ENCODE measurements at places on chromosomes 2 and 18.
A peak's percentile ranks its signal among the peaks of the same experiment; 100 is the strongest.

- DNase-seq, result no peak
Observed at GRCh38 chr2:127014224-127014623, 92.7 kb downstream of the BIN1 start.

GRCh38 chr2:79788952-79789651 is 276.3 kb downstream of the CTNNA2 start:
- no peak for DNase-seq

- DNase-seq, result no peak
Observed at GRCh38 chr2:157751462-157752058, 122.9 kb upstream of the ACVR1C start.

- no peak for DNase-seq
Observed at GRCh38 chr2:30722936-30723725, 84.1 kb downstream of the CAPN13 start.

DNA sequence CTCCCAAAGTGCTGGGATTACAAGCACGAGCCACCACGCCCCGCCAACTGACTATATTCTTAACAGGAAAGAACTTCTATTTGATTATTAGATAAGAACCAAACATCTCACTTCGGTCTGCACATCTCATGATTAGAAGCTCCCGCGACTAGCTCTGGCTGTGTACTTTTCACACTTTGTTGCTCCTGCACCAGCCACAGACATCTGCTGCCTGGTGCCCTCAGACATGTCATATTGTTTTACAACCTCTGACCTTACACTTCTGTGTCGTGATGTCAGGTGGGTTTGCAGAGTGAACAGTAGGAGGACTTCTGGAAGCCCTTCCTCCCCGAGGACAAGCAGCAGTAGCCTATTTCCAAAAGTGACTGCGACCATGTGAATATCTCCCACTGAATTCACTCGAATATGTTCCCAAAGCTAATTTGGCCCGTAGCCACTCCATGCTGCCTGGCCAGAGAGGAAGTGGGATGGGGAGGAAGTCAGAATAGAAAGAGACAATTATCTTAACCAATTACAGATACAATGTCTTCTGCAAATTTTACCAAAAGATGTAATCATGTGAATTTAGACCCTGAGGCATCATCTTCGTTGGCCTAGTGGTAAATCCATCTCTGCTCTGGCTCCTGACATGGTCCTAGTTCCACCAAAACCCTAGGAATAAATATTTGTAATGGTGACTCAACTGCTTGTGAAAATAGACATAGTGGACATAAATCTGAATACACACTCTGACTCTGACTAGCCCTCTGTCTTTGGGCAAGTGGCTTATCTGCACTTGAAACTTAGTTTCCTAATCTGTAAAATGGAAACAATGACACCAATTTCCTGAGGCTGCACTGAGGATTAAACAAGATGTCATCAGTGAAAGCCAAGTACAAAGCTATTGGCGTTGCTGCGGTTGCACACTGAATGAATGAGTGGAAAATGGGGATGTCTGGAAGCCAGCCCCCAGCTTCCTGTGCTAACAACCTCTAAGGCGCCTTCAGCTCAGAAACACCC is 406.1 kb downstream of the LRATD1 start:
- no peak for DNase-seq

GRCh38 chr2:64404743-64405142 is 49.2 kb upstream of the LGALSL start:
- DNase-seq, result no peak

GRCh38 chr2:241035142-241035817 is 36.9 kb downstream of the SNED1 start:
- DNase-seq, result no peak

- no peak for DNase-seq
Observed at GRCh38 chr2:214519258-214519818, 108.5 kb downstream of the VWC2L start.

DNA sequence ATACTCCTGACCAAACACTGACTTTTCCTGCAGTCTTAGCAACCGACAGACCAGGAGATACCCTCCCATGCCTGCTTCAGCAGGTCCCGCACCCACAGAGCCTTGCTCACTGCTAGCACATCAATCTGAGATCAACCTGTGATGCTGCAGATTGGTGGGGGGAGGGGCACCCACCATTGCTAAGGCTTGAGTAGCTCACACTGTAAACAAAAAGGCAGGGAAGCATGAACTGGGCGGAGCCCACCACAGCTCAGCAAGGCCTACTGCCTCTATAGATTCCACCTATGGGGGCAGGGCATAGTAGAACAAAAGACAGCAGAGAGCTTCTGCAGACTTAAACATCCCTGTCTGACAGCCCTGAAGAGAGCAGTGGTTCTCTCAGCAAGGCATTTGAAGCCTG is 109.7 kb downstream of the SP100 start:
- DNase-seq, result no peak

DNA sequence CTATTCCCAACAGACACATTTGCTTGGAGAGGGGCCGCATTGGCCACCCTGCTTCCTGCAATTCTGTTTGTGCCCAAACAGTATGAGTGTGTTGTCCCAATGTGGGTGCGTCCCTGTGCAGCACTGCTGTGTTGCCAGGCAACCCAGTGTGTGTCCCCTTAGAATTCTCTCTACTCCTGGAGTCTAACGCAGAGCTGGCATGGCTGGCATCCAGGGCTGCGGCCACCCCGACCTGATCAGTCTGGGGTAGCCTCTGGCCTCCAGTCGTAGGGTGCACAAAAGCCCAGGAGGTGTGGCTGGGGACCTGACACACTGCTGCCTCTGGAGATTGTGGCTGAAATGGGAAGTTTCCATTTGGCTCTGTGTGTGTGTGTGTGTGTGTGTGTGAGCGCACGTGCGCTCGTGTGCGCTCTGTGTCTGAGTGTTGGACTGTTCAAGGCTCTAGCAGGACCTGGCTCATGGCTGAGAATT is 48.0 kb downstream of the TEX44 start:
- no peak for DNase-seq

DNA sequence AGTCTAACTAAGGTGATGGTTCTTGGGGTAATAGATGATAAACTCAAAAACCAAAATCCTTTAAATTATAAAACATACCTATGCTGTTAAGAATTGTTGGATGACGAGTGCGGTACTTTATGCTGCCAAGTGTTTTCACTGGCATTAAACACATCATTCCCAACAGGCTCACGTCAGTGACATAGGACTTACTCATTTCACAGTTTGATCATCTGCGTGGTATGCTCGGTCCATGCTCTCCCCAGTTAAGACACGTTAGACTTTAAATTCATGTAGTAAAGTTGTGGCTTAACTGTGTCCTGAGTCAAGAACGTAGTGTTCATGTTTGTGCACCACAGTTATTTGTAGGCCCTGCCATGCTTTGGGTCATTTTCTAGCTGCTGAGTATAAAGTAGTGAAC is 125.6 kb upstream of the MYT1L start:
- no peak for DNase-seq

GRCh38 chr2:127607399-127607908 is 38.5 kb upstream of the GPR17 start:
- DNase-seq, result no peak

GRCh38 chr2:193276560-193276959 is 1081.8 kb upstream of the TMEFF2 start:
- no peak for DNase-seq

DNA sequence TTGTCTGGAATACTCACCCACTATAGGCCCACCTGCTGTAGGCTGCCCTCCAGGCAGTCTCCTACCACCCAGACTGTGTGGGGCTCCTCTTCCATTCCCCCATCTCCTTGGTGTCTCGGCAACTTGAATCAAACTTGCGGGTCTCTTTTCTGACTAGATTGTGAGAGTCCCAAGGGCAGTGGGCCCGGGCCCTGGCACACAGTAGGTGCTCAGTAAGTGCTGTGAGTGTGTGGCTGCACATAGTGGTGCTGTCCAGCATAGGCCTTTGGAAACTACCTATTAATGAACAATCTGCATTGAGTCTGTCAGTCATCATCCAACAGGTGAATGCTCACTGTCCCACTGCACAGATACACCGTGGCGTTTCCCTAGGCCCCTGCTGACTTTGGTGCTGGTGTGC is 43.6 kb upstream of the ASB1 start:
- DNase-seq, result no peak

DNA sequence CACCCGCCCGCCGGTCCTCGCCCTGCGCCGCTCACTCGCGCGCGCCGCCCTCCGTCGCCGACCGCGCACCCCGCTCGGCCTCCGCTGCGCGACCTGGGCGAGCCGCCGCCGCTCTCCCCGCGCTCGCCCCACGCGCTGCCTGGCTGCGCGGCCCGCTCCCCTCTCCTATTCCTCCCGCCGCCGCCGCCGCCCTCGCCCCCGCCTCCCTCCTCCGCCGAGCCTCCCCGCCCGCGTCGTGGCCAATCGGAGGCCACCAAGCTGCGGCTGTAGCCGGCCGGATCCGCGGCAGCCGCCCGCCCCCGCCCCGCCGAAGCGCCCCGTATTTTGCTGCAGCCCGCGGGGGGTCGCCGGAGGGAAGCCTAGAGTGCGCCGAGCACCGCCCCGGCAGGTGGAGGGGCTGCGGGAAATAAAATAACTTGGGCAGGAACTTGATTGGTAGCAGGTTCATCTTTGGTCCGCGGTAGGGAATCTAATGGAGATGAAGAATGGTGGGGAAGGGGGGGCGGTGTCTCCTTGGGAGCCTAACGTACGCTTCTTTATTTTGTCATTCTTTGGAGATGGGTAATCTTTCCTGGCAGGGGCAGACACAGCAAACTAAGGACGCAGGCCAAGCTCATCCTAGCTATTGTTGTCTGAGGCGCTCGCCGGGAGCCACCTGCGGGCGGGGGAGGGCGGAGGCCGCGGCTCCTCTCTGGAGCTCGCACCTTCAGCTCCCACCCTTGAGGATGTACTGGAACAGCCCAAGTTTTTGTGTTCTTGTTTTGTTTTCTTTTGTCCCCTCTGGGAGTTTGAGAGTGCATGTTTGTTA is 1.1 kb upstream of the CDH2 start:
- peak; percentile 61 for DNase-seq

GRCh38 chr2:78967294-78967693 is 58.2 kb upstream of the REG3G start:
- no peak for DNase-seq

DNA sequence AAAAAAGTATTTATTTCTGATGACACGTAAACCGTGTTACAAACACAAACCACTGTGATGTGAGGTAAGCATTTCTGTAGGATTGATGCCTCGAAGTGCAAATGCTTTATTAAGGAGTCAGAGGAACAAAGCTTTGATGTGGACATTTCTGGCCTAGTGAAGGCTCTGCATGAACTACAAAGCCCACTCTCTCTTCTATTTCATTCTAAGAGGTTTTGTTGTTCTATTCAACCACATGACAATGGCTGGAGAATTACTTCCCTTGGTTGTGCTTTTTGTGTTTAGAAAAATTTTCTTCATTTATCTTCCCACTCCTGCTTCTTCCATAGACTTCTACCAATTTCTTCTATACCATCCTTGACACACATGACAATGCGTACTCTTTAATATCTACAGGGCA is 125.7 kb upstream of the CCDC195 start:
- no peak for DNase-seq

- DNase-seq, result no peak
Observed at GRCh38 chr18:40382197-40382596, 1572.8 kb upstream of the PIK3C3 start.

- no peak for DNase-seq
Observed at GRCh38 chr18:13492314-13492713, 234.0 kb downstream of the FAM210A start.

DNA sequence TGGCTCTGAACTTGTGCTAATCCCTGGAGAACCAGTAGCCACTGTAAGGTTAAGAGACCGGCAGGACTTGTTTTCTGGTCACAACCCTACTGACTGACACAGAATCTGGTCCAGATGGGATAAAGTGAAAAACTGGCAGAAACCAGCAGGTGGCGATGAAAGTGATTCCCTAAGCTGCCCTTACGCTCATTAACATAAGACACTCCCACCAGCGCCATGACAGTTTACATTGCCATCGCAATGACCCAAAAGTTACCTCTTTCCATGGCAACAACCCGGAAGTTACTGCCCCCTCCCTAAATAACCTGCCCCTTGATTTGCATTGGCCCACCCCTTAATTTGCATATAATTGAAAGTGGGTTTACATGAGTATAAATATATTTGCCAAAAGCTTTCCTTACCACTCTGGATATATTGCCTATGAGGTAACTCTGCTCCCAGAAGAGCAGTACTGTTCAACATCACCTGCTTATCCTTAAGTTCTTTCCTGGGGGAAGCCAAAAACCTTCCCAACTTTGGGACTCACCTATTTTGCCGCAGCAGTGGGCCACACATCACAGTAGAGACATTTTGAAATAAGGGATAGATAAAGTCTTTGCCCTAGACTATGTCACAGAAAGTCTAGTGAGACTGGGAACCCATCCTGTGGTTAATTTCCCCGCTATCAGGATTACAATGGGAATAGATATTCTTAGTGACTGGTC is 35.8 kb upstream of the AFF3 start:
- DNase-seq, result no peak

DNA sequence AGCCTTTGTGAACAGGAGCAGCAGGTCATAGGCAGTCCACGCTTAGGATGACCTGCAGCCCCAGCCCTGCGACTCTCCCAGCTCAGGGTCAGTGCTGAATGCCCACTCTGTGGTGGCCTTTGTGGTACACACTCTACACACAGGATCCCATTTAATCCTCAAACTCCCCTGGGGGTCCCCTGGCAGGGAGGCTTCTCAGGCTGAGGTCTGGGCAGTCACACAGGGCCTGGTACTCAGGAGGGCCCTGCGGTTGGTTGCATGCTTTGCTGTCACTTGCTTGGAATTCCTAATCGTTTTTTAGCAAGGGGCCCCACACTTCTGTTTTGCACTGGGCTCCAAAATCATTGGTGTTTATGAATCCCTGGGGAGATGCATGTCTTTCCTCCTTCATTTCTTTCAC is 113.0 kb downstream of the EML6 start:
- DNase-seq, result no peak

GRCh38 chr2:9565436-9566153 is 10.0 kb upstream of the ADAM17 start:
- DNase-seq, result no peak

GRCh38 chr2:207235621-207236020 is 69.9 kb upstream of the KLF7 start:
- DNase-seq, result no peak

- DNase-seq, result no peak
Observed at GRCh38 chr2:198080879-198081765, 276.7 kb downstream of the PLCL1 start.

DNA sequence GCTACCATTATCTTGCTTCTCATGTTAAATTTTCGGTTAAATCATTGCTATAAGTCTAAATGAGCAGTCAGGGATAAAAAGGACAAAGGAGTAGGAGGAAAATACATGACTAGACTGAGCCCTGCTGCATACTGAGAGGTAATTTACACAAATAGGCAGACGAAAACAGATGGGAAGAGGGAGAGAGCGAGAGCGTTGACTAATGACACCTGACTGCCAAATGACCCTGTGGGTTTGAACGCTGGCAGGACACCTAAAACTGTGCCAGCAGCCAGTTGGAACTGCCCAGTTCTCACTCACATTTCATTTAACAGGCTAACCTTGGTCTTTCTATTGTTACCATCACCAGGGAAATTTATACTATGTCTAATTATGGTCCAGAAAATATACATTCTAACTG is 978.2 kb downstream of the CPS1 start:
- no peak for DNase-seq

- no peak for DNase-seq
Observed at GRCh38 chr18:21307578-21307977, 65.5 kb downstream of the GREB1L start.

- DNase-seq, result no peak
Observed at GRCh38 chr18:10038268-10038667, 124.5 kb downstream of the VAPA start.

- DNase-seq, result no peak
Observed at GRCh38 chr18:69701305-69701704, 246.4 kb downstream of the CD226 start.

GRCh38 chr2:218806346-218806978 is 24.5 kb downstream of the CYP27A1 start:
- no peak for DNase-seq

- no peak for DNase-seq
Observed at GRCh38 chr2:160484859-160485520, 8.6 kb downstream of the RBMS1 start.
